ENCODE measurements at places on chromosomes 1 and 21.

GRCh38 chr1:31959521-31960340, 21.6 kb upstream of the PTP4A2 start:
- no peak for DNase-seq

GRCh38 chr1:185566995-185567394, 167.2 kb upstream of the HMCN1 start:
- peak; percentile 34 for DNase-seq

- no peak for DNase-seq
These were observed 139.5 kb downstream of the PAPPA2 start for GRCh38 chr1:176602388-176603004.

- no peak for DNase-seq
These were observed 14.5 kb downstream of the PADI2 start for GRCh38 chr1:17104782-17105181.

DNA sequence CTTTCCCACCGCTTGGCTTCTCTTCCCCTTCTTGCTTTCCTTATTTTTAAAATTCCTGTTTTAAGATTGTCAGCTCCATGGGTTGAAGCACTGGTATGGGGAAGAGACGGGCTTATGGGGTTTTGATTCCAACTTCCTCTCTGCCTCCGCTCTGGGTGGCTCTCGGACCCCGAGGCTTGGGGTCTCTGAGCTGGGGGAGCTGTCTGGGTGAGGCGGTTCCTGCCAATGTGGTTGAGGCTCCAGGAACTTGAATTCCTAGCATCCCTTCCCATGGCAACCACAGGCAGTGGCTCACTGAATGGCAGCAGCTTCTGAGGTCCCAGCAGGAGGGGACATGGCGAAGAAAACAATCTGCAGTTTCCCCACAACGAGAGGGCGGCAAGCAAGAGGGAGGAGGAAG, 83.1 kb upstream of the C1orf174 start:
- DNase-seq = no peak

Measured in stimulated activated CD4-positive, alpha-beta T cell treated with anti-CD3 and anti-CD28 coated beads, Interleukin-12 subunit alpha, Interleukin-12 subunit beta, amount 100 ng/mL, for 48 hours (primary cell).